ENCODE measurements at places on chromosomes 3 and 15.

GRCh38 chr15:56798639-56799038, 65.3 kb upstream of the ZNF280D start:
- DNase-seq, result no peak

DNA sequence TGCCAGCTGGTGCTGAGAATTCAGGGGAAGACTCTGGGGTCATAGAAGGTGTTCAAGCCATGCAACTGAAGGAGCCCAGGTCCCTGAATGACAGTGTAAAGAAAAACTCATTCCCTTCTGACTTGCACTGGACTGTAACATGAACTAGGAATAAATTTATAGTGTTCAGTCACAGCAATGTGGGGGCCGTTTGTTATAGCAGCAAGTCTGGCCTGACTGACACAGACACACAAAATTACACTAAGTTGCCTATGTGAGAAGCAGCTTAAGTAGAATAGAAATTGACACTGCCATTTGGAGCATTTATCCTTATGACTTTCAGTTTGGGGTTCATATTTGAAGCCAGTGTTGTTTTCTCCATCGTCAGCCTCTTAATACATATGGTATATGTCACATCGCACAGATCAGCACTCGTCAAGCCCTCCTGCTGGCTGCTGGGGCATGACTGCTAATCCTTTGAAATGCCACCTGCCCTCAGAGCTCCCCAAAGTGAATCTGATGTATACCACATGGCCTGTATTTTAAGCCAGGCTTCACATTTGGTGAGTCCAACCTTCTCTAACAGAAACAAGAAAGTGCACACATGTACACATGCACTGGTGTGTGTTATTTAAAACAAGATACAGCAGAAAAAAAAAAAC, 17.1 kb upstream of the HEG1 start:
- DNase-seq, result no peak

GRCh38 chr15:35061825-35062737, 23.0 kb downstream of the NANOGP8 start:
- no peak for DNase-seq

- no peak for DNase-seq
Observed at GRCh38 chr3:186075489-186075888, 33.4 kb downstream of the ETV5 start.

- peak; percentile 68 for DNase-seq
Observed at GRCh38 chr15:90001062-90001682, at the start of gene ZNF710. TSS of gene ZNF710 (plus strand) at chr15:90001324. CDS start at chr15:90067138, 65,814 bp downstream.

DNA sequence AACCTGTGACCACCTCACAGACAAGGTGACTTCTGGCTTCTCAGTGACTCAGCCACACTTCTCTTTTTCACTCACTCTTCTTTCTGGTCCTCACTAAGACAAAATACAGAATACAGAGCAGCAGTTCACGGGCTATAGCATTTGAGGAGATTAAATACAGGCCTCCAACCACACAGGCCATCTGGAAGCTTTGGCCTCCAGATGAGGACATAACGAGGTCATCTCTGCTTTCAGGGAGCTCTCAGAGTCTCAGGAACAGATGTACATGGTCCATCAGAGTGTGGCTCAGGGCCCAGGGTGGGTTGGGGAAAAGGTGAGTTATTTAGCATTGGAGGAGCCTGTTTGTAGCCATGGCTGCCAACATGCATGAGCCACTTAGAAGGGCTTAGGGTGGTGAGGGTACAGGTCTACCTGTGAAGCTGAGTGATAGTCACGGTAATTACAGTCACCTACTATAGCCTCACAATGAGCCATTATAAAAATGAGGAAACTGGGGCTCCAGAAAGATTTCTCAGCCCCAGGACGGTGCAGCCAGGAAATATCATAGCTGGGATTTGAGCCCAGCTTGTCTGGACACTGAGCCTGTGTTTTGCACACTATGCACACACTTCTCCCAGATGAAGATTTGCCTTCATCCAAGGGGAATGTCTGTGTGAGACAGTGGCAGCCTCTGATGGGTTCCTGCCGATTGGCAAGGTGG, 159.8 kb upstream of the CTDSPL start:
- no peak for DNase-seq

- no peak for DNase-seq
Observed at GRCh38 chr3:114644367-114644766, 350.5 kb downstream of the TIGIT start.

- no peak for DNase-seq
Observed at GRCh38 chr3:62161371-62161770, 212.0 kb downstream of the FEZF2 start.

- DNase-seq, result peak; percentile 62
Observed at GRCh38 chr3:130738241-130738640, 8.4 kb downstream of the PIK3R4 start.

DNA sequence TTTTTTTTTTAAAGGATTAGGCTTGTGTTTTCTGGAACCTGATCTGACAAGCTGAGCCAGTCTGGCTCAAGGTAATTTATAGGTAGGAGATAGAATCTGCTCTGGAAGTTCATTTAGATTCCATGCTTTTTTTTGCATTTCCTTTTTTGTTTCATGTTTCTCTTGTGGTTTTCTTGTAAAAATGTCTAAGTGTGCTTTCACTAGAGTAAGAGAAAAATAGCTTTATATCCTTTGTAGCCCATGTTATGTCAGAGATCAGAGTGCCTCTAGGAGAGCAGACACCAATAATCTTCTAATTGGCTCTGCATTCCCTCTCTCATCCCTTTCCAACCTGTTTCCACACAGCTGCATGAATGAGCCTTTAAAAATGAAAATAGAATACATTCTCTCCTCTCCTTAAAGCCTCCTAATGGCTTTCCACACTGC, 389.8 kb upstream of the KCNMB2 start:
- DNase-seq, result no peak

DNA sequence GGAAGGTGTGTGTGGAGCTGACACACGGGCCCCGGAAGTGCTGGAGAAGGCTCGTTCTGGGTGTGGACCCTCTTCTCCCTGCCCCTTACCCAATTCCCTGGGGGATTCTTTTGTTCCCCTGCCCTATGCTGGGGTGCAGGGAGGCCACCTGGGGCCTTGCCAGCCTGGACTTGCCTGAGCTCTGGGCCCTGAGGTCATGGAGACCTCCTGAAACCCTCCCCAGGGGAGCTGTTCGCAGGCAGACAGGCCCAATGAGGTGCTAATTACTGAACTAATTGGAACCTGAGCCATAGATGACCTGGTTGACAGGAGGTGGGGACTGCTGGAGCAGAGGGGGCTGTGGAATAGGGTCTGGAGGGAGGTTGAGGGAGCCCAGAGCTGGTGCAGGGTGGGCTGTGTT, 9.4 kb upstream of the C15orf39 start:
- no peak for DNase-seq

GRCh38 chr15:49506341-49506740, 83.3 kb downstream of the FGF7 start:
- DNase-seq, result no peak

DNA sequence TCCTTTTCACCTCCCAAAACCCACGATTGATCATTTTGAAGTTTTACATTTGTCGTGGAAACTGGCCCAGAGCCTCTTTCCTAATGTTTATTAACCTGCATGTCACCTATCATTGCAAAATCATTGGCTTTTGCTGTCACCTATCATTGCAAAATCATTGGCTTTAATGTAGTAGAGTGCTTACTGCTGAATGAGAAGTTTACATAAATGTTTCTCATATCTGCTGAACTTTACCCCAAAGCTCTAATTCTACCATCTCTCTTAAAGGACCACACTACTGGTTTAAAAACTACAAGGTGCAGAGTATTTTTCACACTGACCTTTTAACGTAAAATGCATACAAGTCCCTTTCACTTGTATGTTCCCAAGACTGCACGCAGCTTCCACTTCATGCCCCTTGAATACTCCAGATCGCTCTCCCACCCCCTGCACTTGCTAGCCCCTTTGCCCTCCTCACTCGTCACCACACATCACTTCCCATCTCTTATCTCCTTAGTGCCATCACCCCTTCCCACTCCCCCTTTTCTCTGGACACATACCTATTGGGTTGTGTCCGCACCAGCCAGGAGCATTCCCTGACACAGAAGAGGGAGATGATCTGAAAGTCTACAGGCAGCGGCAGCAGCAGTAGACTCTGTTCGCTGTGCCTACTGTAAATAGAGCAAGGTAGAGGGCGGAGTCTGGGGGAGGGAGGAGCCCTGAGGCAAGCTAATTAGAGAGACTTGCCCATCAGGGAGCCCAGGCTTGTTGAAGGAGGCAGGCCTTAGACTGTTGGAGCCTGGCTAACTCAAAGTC, 30.2 kb upstream of the ATOSA start:
- no peak for DNase-seq

DNA sequence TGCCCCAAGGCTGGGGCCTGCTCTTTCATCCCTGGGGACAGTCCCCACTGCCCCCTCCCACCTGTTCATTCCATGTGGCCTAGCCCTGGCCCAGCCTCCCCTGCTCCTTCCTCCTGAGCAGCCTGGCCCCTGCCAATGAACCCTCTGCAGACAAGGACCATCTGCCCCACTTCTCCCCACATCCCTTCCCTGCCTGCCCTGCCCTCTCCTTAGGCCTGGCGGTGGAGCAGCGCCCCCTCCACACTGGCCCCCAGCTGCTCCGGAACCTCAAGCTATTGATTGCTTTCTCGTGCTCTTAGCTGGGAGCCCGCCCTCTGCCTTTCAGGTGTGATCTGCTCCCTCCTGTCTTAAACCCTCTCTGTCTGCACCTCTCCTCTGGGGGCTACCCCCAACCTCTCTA, 8.0 kb downstream of the PLXNA1 start:
- DNase-seq, result no peak

DNA sequence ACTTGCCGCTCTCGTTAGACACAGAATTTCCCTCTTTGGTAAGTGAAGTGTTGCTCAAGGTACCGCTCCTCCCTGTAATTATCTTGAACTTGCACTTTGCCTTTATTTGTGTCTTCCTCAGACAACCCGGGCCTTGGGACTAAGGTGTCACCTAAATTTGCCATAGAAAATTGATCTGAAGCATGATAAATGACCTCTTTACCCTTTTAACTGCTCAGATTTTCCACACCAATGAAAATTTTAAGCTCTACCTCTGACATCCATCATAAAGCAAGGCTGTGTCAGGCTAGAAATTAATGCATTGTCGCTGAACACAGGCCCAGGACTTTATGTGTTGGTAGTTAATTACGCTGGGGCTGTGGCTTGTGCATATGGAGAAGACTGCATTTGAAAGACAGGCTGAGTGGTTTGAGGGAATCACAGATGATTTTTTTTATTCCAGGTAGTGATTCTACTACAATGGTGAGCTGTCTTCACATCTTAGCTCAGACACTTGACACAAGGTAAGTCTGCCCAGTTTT, 199.6 kb upstream of the CHRM5 start:
- no peak for DNase-seq

DNA sequence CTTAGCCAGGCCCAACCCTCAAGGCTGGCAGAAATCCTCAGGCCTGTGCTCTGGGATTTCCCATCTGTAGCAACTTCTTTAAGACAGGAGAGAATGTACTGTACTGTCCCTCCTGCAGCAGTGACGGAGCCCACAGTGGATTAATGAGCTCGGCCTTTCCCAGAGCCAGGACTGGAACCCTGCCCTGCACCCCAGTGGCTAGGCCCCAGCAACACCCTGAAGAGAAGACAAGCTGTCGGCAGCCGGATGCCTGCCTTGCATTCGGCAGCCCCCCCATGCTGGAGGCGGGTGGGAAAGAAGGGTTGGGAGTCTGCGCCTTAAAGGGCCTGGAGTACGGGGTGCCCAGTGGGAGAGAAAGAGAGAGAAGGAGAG, 32.0 kb downstream of the KLHL25 start:
- DNase-seq, result no peak

DNA sequence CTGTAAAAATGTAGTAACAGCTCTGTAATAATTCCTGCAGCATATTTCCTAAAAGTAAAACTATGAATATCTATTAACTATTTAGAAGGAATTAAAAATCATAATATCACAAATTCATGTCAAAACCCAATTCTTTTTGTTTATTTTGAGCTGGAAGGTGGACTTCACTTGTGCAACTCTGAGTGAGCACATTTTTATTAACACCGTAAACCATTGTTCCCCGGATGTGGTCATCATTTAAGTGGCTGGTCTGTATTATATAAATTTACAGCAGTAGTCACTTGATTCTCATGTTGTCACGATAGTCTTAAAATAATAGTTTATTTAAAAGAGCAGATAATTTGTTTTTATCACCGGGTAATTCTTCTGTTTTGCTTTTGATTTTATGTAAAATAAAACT, 43.0 kb upstream of the UTS2B start:
- no peak for DNase-seq

DNA sequence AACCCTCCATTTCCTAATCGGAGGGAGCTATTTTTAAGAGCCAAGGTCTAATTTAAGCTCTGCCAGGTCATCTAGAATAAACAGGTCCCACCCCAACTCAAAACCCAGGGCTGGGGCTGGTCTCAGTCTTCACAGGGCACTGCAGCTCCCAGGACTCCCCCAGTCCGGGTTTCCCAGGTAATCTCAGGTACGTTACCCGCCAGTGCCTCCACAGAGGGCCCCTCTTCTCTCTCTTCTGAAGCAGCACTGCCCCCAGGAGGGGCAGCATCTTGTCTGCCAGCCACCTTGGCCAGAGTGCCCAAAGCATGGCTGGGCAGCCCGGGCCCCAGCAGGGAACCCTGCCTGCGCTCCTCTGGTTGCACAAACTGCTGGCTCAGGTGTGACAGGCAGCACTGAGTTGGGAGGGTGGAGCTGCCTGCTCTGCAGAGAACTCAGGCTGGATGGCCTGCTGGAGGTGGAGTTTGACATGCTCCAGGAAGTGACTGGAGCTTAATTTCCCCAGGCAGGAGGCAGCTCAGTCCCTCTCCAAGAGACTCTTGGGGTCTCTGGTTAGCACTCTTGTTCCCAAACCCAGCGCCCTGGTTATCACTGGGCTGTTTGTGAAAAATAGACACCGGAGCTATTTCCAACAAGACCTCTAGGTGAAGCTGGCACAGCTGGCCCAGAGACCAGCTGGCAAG, at the start of gene PLA2G4F:
Gene PLA2G4F (minus strand): TSS at position 394 of the 680 bp plus-strand sequence. CDS start 87 bp downstream, at position 307.
- DNase-seq, result no peak

DNA sequence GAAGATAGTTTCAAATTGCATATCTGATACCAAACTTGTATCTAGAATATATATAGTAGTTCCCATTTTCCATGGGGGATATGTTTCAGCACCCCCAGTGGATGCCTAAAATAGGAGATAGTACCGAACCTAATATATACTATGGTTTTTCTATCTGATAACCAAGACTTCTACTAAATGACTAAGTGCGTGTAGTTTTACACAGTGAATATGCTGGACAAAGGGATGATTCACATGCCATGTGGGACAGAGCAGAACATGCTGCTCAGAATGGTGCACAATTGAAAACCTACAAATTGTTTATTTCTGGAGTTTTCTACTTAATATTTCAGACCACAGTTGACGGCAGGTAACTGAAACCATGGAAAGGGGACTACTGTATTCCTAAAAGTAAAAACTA, 73.4 kb upstream of the TP63 start:
- DNase-seq, result no peak

DNA sequence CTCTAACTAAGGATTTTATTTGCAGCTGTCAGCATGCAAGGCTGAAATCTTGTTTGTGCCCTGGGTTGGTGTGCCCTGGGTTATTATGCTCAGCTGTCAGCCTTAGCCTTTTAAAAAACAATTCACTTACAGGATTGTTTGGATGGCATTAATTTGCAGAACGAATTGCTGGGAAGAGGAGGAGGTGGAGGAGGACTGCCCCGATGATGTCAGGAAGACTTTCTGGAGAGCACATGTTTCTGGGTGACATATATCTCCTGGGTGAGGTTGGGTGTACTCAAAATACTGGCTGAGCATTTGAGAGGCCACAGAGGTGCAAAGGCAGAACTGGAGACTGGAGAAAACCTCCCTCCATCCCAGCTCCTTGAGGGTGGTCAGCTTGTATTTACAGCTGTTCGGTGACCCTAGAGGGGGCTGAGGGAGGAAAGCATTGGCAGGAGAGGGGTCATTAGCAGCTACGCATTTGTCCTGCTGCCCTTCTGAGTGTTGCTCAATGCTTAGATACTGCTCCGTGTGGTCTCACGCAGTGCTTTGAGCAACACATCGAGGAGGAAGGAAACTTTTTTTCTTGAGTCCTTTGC, 59.8 kb upstream of the PSMD6 start:
- DNase-seq, result no peak

All from hematopoietic multipotent progenitor cell treated with erythropoietin and hydrocortisone succinate and interleukin-3 and kit ligand, for 6 days (in vitro differentiated cells).